Vein endothelial cell (primary cell): ENCODE measurements at places on chromosomes 1 and 21. TPM values are rescaled to one million over a fixed set of nuclear protein-coding genes. Genes with fewer than 3 reads are reported as not detected.

Gene NHLH1
- 0.19 and 0.33 TPM in 2 replicates for total RNA-seq

Gene MX2
- total RNA-seq = 0.19 and 0.98 TPM in 2 replicates

Gene ITLN2
- total RNA-seq = not detected in 2 replicates

Gene LCE1A
- not detected in 2 replicates for total RNA-seq

Gene MYOM3
- under 0.01 TPM in 1 of 2 replicates, not detected in the other for total RNA-seq

Gene SPATA6
- total RNA-seq = 1.3 and 1.5 TPM in 2 replicates

Gene CYYR1
- total RNA-seq = 19.6 and 20.5 TPM in 2 replicates
